ENCODE measurements at places on chromosomes 6 and 20.

DNA sequence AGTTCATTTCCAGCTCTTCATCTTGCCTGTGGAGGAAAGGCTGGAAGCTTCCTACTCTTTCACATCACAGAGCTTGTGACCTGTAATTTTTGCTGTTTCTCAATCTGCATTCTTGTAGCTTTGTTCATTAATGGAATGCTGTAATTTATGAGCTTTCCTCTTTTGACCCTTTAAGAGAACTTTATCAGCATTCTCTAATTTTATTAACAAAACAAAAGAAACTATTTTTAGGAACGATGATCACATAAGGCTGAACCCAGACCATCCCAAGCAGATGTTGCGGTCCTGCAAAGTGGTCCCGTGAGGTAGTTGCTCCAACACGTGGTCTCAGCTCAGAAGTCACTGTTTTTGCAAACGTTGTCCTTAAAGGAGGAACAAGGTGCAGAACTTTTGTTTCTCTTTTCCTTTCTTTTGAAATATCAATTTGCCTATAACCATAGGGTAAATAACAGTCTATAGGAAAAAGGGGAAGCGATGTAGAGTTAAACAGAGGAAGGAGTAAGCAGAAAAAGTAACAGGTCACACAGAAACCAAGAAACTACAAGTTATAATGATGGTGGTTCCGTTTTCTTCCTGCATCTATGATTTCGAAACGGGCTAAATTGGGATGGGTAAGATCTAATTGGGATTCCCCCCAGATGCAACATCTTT lies 121.3 kb upstream of the PHACTR1 start:
- DNase-seq: no peak

GRCh38 chr6:132713352-132714134 lies at the start of gene VNN1:
VNN1 (minus strand) TSS chr6:132714055; CDS start chr6:132714035, 20 bp downstream.
- DNase-seq: no peak

DNA sequence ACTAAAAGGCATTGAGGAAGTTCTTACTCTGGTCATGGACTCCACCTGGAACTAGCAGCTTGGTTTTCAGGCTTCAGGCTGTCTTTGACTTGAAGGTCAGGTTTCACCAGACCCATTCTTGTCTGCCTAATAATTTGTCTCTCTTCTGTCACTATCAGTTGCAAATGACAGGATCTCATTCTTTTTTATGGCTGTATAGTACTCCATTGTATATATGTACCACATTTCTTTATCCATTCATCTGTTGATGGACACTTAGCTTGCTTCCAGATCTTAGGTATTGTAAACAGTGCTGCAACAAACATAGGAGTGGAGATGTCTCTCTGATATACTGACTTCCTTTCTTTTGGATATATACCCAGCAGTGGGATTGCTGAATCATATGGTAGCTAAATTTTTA lies 73.1 kb upstream of the SYNCRIP start:
- no peak for DNase-seq

DNA sequence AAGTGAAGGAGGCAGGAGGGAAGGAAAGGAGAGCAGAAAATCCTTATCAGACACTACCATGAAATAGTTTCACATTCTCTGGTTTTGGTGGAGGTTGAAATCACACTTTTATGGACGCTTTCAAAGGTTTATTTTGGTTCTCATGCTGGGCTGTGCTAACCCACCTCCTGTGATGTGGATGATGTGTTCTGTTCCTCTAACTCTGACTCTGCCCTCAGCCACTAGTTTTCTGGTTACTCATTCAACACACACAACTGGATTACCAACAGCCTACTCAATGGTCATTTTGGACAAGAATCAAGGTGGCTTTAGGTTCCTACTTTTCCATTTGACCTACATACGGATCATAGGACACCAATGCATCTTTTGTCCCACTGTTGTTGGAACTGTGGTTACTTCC lies 522.1 kb upstream of the BTBD3 start:
- DNase-seq: no peak

DNA sequence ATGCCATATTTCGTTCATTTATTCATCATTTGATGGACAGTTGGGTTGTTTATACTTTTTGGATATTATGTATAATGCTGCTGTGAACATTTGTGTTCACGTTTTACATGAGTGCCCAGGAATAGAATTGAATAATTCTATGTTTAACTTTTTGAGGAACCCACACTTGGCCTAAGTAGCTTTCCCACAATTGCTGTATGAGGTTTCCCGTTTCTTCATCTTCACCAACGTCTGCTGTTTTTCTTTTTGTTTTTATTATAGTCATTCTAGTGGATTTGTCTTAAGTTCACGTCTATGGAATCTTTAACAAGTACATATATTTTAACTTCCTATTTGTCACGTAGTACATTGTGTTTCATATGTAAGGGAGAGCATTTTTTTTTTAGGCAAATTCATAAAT lies 110.3 kb downstream of the JARID2 start:
- no peak for DNase-seq

DNA sequence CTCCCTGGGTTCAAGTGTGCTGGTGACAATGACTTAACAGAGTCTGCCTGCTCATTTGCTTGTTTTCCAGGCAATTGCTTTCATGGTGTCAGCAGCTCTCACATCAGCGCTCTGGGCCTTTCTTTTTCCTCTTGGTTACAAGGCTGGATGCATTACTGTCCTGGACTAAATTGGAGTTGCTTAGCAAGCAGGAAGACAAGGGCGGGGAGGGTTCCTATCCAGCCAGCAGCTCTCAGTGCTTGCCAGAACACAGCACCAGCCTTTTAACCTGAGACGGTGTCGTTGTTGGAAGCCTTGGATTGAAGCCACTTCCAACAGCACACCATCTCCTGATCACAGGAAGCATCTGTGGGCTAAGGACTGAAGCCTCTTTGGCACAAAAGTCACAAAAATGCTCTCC lies 606.9 kb downstream of the CDH26 start:
- DNase-seq: no peak

- no peak for DNase-seq
Observed at GRCh38 chr6:111805511-111806164, 67.6 kb downstream of the FYN start.

DNA sequence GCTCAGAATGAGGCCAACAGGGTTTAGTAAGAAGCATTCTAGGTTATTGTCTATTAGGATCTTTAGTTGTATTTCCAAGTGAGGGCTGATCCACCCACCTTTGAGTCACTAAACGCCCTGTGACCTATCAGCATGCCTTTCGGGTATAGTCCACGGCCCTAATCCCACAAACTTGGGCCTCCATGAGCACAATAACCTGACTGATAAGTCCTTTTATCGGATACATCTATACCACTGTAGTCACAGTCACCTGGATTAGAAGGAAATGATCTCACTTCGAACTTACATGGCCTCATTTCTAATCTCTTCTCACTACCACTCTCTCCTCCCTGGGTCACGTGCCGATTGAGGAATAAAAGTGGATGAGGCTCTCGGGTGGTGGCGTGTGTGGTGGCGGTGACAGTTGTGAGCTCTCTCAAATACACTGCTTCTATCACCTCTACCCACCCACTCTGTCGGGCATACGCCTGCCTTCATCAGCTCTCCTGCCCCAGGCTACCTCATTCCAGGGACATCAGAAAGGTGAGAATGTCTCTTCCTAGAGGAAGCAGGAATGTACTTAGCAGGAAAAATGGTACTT lies 65.2 kb downstream of the TRAM2 start:
- no peak for DNase-seq

DNA sequence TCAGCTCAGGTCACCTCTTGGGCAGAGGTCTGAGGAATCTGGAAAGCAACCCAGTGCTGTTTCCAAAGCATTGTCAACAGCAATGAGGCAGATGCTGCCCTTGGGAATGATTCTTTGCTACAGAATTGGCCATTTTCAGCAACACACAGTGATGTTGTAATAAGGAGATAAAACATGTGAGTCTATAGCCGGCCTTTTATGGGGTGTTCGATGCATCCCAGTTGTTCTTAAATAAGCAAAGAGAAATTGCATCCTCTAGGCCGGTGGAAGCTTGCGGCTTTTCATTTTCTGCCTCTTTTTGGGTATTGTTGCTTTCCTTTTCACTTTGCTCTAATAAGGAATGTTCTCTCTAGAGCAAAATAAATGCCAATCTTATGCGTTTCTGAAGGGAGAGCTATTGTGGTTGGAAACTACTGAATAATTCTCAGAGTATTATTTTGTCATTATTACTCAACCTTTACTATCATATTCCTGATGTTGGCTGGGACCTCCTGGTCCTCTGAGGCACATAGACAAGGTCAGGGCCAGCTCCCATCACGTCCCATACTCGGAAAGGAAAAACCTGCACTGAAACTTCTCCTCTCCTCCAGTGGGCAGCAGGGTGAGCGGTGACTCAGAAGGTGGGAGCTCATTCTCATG lies 214.2 kb downstream of the CDH26 start:
- DNase-seq: no peak

DNA sequence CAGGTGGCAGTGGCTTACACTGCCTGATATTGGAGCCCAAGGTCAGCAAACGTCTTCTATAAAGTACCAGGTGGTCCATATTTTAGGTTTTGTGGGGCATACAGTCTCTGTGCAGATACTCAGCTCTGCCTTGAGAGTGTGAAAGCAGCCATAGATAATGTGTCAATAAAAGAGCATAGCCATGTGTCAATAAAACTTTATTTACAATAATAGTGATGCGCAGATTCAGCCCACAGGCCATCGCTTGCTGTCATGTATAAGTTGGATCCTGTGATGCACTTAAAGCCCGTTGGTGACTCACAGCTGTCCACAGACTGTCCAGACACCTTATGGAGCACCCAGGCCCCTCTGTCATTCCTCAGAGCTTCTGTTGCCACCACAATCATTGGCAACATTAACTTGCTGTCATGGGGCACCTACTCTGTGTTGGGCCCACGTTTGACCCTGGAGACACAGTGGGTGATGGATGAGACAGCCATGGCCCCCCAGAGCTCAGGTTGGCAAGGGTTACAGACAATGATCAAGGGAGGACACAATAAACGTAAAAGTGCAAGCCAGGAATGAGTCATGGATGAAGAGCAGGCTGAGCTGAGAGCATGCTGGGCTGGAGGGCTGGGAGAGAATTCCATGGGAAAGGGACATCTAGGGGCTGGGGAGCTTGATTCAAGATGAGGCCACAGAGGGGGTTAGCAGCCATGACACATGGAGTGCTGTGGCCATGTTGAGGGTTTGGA lies 173.6 kb downstream of the TAF4 start:
- DNase-seq: no peak

GRCh38 chr20:47543006-47543431 lies 41.3 kb downstream of the NCOA3 start:
- DNase-seq: no peak

DNA sequence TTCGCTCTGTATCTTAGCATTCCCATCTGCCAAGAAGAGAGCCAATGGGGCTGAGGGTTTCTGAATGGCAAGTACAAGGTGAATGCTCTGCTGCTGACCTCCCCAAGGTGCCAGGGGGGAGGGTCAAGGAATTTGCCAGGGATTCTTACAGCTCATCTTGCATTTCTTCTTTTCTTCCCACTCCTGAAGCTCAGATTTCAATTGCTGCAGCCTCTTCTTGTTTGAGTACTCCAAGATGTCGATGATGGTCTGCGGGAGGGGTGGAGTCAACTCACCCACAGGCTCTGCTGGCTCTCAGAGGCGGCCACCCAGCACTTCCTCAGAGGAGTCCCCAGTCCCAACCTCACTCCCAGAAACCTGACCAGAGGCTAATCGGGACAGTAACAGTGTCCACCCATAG lies 12.4 kb downstream of the C20orf96 start:
- no peak for DNase-seq

GRCh38 chr20:21812379-21812778 lies 106.9 kb downstream of the PAX1 start:
- DNase-seq: no peak

DNA sequence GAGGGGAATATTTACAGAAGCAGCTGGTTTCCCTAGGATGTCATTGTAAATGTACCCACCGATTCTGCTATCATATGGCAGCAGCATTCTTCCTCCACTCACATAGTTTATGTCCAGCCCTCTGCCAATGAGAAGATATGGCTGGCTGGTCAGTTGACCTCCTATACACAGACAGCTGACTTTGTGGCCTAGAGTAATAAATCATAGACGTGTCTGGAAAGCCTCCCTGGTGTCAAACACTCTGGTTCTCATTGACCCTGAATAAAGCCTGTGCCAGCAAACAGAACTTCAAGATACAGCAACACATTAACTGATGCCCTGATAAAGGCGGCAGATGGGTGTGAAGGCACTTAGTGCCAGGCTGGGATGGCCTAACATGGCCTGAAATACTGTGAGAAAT lies 52.6 kb downstream of the GPR63 start:
- DNase-seq: no peak

Data from central memory CD8-positive, alpha-beta T cell (primary cell).